ENCODE measurements at places on chromosomes 3 and 15. TPM values are rescaled to one million over a fixed set of nuclear protein-coding genes. Genes with fewer than 3 reads are reported as not detected.
A peak's percentile ranks its signal among the peaks of the same experiment; 100 is the strongest.

- DNase-seq, result no peak
These were observed 31.9 kb upstream of the WNT5A start for GRCh38 chr3:55519019-55519418.

GRCh38 chr3:41116851-41117250 is 82.5 kb upstream of the CTNNB1 start:
- DNase-seq, result no peak

- DNase-seq, result peak; percentile 3
These were observed 8.5 kb upstream of the ILDR1 start for GRCh38 chr3:122030381-122031122.

- no peak for DNase-seq
These were observed 20.7 kb downstream of the KLF13 start for GRCh38 chr15:31347067-31347975.

DNA sequence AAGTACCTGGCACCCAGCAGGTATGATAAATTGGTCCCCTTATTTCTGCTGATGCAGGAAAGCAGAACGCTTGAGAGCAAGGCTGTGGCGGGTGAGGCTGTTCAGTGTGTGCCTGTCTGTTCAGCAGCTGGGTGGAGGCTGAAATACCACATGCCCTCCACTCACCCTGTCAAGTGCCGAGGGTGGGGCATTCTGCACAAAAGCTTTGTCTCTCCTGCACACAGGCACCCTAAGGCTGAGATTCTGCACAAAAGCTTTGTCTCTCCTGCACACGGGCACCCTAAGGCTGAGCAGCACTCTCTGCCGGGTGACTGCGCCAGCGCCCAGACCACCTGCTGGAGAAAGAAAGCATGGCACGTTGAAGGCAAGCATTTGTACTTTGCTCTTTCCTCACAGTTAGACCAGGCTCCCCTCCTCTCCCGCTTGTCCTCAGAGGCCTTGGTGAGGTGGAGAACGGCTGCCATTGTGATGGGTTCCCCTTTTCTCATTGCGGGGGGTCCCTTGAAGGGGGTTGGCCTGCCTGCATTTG is 97.5 kb downstream of the BDH1 start:
- DNase-seq, result no peak

DNA sequence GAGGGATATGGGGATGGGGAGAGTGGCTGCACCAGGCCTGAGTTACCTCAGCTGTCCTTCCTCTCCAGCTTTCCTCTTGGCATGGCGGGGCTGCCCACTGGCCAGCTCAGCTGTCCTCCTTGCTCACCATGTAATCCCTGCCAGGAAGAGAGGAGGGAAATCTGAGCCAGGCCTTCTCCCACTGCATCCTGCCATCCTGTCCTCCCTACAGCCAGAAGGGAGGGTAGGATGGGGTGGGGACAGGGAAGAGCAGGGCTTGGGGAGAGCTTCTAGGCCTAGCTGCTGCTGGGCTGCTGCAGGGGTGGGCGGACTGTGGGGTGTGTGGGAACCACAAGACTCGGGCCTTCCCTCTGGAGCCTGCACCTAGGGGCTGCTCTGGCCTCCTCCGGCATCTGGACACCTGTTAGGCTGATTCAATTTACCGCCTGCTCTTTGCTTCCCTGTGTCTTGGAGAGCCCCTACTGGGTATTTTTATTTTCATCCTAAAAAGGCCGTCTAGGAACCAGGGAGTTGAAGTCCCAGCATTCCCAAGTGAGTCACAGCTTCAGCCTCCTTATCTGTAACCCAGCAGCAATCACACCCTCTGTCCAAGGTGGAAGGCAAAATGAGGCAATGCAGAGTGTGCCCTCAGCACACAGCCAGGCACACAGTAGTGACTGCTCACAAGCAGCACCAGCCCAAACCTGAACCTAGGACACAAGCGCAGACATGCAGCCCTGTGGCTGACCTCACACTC is 13.1 kb upstream of the KY start:
- no peak for DNase-seq

DNA sequence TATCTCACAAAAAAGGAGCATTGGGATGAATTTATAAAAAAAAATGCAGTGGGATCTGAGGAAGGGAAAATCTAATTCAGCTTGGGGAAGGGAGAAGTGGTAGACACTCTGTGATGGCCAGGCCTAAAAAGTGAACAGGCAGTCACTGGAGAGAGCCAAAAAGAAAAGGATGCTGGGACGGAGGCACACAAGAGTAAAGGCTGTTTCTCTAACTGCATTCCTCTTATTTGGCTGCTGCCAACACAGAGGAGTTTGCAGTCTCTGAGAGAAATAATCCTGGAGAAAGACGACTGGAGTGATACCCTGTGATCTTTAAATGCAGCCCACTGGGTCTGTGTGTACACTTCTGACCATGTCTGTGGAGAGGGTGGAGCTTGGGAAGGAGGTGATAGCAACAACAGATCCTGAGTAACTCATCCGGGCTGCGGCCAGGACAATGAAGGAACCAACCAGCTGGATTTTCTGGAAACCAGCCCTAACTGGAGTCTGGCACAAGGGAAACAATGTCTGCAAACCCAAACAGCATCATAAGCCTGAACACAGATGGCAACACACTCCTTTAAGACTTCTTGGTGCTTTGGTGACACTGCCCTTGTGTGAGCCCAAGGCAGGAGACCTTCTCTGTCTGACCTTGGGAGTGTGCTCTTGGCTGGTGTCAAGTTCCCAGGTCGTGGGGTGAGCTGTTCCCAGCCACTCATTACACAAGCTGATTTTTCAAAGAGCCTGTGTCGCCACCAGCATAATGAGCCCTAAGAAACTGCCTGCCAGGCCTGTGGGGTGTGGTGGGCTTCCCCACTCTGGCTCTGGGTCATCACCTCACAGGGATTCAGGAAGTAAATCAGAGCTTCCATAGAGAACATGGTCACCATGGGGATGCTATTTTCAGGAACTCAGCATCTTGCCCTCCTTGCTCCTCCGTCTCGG is 8.0 kb downstream of the FYCO1 start:
- DNase-seq, result no peak

GRCh38 chr3:65107174-65107573 is 419.4 kb upstream of the ADAMTS9 start:
- no peak for DNase-seq

GRCh38 chr3:173221010-173221409 is 80.0 kb upstream of the SPATA16 start:
- DNase-seq, result no peak

- DNase-seq, result no peak
These were observed 164.5 kb upstream of the PROK2 start for GRCh38 chr3:71949442-71949841.

- DNase-seq, result no peak
These were observed 335.0 kb upstream of the CTNNB1 start for GRCh38 chr3:40864146-40864782.

DNA sequence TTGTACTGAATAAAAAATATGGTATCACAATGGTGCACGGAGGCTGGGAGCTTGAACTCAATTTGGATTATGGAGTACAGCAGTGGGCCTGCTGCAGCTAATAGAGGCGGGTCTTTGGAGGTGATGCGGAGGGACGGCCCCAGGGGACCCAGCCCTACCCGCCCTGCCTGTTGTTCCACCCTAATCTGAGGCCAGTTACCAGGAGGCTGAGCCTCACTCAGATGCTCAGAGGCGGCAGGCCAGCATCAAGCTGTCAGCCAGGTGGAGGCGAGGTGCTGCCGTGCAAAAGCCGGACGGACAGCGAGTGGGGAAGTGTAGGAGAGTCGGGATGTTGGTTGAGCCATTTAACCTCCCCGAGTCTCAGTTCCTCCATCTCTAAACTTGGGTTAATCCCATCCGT is 218.5 kb upstream of the RGMA start:
- no peak for DNase-seq

DNA sequence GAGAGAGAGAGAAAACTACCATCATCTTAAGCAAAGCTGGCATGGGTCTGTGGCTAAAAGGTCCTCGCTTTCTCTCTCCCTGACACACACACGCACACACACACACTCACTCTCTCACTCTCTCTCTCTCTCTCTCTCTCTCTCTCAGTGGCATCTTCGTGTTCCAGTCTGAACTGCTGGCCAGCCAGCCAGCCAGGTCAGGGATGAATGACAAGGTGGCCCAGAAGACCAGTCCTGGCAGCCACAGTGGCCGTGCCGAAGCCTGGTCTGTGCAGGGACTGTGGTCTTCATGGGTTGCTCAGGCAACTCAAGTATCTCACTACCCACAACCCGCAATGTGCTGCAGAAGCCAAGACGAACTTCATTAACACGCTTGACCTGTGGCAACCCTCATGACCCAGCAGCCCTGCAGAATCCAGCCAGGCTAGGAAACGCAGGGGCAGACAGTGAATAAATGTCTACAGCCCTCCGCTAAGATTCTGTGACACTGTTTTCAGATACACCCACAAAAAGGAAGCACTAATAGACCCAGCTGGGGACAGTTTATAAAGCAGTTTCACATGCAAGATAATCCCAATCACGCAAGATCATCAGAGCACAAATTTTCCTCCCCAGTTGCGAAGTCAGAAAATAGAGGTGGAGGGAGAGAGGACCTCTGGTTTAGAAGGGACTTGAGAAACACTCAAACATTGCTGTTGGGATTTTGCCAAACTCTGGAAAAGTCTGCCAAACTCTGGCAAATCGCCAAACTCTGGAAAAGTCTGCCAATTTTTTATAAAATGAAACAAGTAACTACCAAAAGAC is 66.4 kb downstream of the XXYLT1 start:
- DNase-seq, result peak; percentile 52

DNA sequence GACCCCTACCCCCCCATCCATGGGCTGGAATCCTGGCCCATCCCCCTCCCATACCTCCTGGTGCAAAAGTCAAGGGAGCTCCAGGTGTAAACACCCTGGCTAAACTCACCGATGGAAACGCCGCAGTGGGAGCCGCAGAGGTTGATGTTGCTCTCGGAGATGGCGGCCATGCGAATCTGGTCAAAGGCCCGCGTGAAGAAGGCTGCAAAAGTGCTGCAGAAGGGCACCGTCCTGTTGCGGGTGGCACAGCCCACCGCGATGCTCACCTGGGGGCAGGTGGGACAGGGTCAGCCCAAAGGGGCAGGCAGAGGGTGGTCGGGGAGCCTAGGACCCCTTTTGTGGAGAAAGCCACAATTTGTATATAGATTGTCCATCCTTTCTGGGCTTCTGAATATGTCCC is 26.7 kb downstream of the TKT start:
- no peak for DNase-seq

DNA sequence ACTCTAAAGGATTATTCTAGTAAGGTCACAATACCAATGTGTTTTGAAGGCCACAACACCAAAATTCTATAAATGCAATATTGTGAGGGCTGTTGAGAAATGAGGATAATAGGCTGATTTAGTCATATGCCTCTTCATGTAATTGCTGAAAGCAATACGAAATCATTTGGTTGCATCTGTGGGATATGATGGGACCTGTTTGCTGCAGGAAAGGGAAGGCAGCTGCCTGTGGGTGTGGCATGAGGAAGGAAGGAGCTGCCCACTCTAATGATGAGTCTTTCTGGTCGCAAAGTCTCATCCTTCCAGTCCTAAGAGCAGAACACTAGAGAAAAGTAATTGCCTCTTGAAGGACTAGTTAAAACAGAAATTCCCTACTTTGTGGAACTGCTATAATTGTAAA is 245.3 kb upstream of the ZPLD1 start:
- no peak for DNase-seq

DNA sequence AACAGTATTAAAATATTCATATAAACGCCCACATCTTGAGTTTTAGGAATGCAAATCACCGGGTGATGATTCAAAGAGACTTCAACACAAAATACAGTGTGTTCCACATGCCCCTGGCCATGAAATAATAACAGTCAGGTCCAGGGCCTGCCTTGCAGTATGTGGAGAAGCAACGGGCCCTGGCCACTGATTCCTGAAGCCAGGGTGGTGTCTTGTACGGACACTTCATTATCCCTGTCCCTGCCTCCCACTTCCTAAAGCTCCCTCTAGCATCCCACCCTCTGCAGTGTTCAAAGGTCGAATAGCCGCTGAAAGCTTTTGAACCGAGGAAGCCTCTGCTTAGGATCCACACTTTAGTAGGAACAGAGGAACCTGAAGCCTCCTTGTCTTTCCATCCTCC is 50.4 kb upstream of the PCSK6 start:
- no peak for DNase-seq

DNA sequence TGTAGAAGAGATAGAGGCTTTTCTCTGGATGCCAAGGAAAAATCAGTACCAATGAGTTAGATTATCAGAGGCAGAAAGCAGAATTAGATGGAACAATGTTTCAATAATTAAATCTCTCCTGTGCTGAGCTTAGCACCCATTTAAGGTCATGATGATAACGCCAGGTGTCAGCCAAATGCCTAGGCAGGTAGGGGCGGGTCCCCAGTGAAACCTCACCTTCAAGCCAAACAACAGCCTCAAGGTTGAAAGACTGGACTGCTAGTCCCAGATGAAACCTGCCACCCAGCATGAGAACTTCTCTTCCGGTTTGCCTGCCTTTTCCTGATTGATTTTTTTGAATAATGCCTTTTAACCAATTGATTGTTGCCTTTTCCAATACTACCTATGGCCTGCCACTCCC is 363.0 kb downstream of the PLOD2 start:
- no peak for DNase-seq

DNA sequence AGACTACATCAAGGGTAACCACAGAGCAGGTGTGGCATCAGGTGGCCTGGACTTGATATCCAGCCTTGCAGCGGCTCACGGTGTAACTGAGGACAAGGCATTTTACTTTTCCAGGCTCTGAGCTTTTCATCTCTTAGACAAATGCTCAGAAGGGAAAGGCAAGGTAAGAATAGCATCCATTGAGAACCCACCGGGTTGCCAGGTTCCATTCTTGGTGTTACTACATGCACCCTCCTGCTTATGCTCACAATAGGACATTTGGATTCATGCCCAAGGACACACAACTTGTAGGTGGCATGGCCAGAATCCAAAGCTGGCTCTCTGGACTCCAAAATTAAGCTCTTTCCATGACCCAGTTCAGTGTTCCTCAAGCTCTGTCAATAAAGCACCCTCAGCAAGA is 85.5 kb downstream of the CCNL1 start:
- no peak for DNase-seq

DNA sequence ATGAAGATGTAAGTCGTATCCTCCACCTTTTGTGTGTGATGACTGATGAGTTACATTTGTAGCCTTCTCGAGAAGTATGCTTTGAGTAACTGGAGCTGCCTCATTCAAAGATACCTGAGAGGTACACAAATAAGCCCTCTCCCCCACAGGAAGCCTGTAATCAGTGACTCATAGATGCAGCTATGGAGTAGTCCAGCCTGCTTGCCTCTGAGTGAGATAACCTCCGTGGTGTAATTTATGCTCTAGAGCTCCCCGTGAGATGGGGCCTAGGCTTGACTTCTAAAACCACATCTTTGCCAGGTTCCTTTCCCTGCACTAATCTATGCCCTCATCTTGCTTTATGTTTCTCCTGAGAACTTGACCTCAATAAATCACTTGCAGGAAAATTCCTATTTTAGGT is 291.7 kb downstream of the SUCLG2 start:
- DNase-seq, result no peak

Gene AGTR1
- 1.1 TPM for polyA plus RNA-seq

Gene LIPH
- 0.17 TPM for polyA plus RNA-seq

Gene SERPINI2
- polyA plus RNA-seq, result not detected

Gene PRTG
- polyA plus RNA-seq, result 1.1 TPM

Gene SETD5
- 47.4 TPM for polyA plus RNA-seq

Data from BJ (cell line).